ENCODE measurements at places on chromosomes 4 and X.

DNA sequence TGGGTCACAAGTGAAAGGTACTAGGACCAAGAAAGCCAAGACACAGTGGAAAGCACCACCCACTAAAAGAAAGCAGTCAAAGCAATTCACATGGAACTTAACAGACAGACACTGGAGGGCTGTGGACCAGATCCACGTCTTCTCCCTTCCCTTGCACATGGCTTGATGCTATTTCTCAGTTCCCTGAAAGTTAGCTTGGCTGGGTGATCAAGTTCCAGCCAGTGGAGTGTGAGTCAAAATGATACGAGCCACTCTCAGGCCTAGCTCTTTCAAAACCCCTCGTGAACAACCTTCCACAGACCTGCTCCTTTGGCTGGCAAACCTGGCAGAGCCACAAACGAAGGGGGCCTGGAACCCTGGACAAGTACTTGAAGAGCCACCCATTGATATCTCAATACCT, 52.0 kb downstream of the RELL1 start:
- no peak for DNase-seq

- DNase-seq: peak; percentile 25
Measured at GRCh38 chr4:107442538-107443111, 277.4 kb downstream of the PAPSS1 start.

- DNase-seq: no peak
Measured at GRCh38 chr4:105196523-105197145, 50.0 kb downstream of the TET2 start.

- no peak for DNase-seq
Measured at GRCh38 chrX:55523356-55523755, 33.7 kb upstream of the USP51 start.

GRCh38 chr4:77473509-77473908, 132.1 kb upstream of the CXCL13 start:
- no peak for DNase-seq

DNA sequence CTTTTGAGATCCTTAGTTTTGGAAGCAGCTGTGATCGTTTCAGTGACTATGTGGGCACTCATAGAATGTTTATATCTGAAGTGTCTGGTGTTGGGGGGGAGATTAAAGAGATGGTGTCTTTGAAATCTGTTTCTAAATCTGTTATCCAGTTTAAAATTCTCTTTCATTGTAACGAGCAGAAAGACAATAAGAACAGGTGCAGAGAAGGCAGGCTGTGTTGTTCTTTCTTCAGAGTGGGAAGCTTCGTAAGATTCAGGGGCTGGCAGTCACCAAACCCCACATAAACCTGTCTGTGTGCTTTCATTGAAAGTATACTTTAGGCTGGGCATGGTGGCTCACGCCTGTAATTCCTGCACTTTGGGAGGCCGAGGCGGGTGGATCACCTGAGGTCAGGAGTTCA, 16.3 kb upstream of the DHRSX start:
- no peak for DNase-seq

GRCh38 chr4:102339018-102339417, 6.3 kb downstream of the SLC39A8 start:
- DNase-seq: no peak

- no peak for DNase-seq
Measured at GRCh38 chr4:104163820-104164219, 330.9 kb downstream of the CXXC4 start.

GRCh38 chrX:129925305-129926092, 19.5 kb downstream of the UTP14A start:
- peak; percentile 39 for DNase-seq

DNA sequence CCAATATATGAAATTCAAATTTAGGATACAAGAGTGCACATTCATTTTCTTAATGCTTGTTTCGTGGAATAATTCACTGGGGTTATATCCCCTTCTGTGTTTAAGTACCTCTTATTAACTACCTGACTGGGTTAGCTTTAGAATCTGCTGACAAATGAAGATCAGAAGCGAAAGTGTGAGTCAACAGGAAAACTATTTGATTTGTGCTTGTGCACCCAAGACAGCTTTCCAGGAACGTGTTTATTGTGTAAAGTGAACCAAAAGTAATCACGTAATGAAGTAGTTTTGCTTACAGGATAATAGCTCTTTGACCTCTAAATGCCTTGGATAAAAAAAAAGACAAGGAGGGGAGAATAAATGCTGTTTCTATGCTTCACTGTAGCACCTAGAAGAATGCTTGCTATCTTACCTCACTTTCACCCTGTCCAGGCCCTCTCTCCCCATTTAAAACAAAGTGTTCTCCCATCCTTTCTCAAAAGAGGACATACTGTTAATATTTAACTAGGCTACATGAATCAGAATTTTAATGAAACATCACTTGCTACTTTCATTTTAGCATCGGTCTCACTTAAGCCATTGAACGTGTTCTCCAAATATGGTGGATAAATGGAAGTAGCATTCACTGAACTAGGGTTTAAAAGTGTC, 141.9 kb downstream of the THOC2 start:
- DNase-seq: no peak

- DNase-seq: no peak
Measured at GRCh38 chr4:150038335-150039076, 39.7 kb upstream of the DCLK2 start.

GRCh38 chrX:109958266-109958665, 44.6 kb upstream of the TMEM164 start:
- DNase-seq: no peak

DNA sequence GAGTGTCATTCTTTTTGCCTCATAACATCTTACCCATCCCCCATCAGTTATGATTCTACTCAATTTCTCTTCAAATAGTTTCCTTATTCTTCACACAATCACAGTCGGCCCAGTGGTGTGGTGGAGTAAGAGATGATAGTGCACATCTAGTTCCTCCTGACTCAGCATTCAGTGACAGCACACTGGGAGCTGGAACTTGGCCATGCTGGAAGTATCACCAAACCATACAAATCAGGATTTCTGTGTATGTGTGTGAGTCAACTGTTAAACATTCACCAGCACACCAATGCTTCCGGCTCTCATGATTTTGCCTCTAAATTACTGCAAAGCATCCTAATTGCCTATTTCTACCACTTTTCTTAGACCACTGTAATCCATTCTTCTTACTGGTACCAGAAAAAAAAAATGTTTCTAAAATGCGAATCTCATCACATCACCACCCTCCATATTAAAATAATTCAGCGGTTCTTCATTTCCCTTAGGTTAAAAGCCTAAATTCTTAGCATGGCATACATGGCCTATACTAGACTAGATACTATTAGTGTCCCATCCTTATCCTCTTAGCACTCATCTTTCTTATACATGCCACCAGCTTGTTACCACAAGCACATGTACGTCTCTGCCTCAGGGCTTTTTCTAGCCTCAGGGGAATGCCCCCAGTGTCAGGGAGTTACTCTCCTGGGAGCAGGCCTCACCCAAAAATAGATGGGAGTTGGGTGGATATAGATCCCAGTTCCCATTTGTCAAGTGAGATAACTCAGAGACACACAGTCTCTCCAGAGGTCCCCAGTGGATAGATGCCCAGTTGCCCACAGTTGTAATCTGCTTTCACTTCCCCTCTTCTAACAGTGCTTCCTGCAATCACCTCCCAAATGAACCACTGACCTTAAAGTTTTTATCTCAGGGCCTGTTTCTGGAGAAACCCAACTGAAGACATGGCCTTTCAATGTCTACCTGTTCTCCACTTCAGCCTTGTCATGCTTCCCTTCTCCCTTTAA, 49.2 kb upstream of the DDX53 start:
- no peak for DNase-seq

GRCh38 chr4:168119100-168119499, 26.8 kb downstream of the ANXA10 start:
- no peak for DNase-seq

DNA sequence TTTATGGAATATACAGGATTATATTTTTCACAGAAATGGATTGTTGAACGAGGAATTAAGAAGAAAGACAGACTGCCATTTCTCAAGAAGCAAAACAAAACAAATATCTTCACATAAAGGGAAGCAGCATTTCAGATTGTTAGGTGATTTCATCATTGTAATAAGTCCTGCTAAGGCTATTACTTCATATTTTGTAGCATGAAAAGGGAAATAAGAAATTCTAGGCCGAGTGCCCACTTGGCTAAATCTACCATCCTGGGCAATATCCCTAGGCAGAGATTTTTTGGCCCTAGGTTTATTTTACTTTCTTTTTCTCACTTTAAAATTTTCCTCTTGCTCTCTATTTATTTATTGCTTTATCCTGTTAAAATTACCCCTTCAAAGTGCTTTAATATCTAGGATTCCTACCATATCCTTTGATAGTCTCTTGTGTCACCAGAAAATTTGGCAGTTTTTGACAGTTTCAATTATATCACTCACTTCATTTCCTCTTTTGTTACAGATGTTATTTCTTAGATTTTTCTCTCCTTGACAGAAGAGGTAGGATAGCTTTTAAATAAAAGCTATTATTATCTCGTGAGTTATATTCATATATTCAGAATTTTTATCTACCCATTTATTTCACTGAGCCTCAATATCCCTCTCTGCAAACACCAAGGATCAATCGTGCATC, 142.3 kb downstream of the PDGFC start:
- no peak for DNase-seq

DNA sequence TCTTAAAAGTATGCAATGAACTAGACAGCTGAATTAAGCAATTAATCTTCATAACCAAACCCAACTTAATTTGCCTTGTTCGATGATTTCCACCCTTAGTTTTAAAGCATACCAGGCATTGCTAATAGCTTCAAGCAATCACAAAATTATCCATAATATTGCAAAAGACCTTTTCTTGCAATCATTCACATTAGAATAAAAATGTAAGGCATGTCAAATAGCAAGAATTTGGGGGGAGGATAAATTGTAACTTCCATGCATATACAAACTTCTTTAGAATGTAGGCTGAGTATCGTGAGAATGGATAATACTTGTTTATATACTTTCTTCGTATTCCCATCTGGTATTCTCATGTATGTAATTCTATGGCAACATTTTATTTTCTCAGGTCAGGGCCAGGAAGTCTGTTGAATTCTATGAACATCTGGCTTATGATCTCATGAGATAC, 28.7 kb upstream of the BMP2K start:
- DNase-seq: no peak

DNA sequence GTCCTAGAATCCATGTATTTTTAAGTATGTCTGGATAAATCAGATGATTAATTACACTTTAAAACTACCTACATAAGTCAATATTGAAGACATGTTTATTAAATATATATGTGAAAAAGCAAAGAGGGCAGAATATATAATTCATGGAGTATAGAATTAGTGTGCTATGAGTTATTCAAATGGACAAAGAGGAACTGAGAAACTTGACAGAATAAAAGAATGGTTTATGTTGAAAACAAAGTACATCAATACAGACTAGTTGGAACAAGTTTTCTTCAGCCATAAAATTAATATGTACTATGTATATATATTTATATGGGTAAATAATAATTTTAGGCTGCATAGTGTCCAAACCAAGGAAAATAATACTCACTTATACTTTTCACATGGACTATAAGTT, 173.5 kb downstream of the NPFFR2 start:
- DNase-seq: no peak

GRCh38 chrX:125681507-125681906, 361.8 kb downstream of the TEX13C start:
- no peak for DNase-seq

DNA sequence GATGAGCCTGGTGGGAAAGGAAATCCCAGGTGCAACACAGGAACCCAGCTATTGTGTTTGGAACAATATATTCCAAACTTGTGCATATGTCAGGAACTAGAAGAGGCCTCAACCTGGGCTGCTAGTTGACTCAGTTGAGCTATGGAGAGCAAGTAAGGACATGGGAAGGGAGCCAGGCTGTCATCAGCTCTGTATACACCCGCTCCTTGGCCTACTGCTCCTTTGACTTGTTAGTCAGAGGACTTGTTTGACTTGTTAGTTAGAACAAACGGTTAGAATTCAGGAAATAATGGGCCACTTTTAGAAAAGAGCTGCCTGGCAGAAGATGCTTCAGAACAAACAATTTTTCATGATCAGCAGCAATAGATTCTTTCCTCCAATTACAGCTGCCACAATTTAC, 76.4 kb downstream of the CBLL2 start:
- no peak for DNase-seq

- no peak for DNase-seq
Measured at GRCh38 chr4:103374758-103375157, 176.6 kb upstream of the CENPE start.

DNA sequence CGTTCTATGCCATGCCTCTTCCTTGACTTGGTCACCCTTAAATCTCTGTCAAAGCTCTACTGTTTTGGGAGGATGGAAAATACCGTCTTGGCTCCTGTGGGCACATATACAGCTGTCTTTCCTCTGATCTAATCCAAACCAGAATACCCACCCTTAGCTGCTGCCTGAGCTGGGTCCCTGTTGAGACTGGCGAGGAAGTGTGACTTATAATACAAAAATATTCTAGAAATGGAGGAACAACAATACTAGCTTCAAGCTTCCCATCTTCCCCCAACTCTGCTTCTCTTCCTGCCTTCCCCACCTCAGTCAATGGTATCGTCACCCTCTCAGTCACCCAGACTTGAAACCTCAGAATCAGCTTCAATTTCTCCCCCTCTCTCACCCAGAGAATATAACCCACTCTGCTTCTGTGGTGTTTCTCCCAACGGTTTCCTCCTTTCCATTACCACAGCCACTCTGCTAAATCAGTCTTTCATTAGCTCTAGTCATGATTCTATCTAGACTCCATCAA, 599 bp upstream of the IL2RG start:
- DNase-seq: no peak

GRCh38 chr4:40710484-40711254, 39.1 kb upstream of the NSUN7 start:
- no peak for DNase-seq

- DNase-seq: peak; percentile 14
Measured at GRCh38 chrX:30713061-30713525, 59.9 kb downstream of the GK start.

DNA sequence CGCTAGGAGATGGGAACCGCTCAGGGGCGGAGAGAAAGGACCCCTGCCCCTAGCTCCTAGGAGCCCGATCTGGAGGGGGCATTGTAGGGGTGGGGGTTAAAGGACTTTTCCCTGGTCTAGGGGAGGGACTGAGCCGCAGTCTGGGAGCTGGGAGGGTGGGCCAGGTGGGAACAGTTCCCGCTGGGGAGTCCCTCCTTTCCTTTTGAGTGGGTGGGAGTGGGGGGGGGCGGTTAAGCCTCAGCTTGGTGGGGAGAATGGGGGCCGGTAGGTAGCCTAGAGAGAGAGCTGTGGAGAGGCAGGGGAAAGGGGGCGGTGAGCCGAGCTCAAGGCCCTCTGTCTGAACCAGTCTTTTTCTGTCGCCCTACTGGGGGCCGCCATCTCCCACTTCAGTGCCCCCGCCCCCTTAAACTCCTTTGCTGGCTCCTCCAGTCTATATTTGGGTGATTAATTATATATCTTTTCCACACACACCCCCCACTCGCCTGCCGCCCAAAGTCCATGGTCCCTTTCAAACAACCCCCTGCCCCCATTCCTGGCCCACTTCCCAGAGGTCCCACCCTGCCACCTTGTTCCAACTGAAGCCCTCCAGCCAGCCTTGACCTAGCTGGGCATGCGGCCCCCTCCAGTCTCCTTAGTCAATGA, 822 bp downstream of the ZNF275 start:
- no peak for DNase-seq

Measured in NCI-H526 treated with DMSO at 0.1 percent for 48 hours (cell line).